ENCODE measurements at places on chromosomes 5 and 9.

GRCh38 chr9:87672586-87672985, 53.3 kb upstream of the CTSL start:
- DNase-seq: no peak

- no peak for DNase-seq
Measured at GRCh38 chr9:121826711-121827110, 175.3 kb downstream of the DAB2IP start.

DNA sequence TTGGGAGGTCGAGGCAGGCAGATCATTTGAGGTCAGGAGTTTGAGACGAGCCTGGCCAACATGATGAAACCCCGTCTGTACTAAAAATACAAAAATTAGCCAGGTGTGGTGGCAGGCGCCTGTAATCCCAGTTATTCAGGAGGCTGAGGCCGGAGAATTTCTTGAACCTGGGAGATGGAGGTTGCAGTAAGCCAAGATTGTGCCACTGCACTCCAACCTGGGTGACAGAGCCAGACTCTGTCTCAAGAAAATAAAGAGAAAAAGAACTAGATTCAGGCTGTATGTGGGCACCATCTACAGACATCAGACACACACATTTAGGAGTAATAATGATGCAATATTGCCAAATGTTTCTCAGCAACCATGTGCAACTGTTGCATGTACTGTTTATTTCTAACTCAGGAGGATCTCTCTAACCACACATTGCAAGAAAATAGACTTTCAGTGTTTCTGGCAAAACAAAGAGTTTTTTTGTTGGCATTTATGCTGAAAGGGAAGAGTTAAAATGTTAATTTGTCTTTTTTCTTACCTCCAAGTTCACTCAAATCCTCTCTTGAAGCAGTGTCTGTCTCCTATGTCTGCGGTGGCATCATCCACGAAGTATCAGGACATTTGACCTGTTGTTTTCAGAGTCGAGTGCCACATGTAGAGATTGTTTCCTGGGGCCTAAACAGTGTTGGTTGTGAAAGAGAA, 5.1 kb upstream of the ORM1 start:
- peak; percentile 70 for DNase-seq

- no peak for DNase-seq
Measured at GRCh38 chr9:135077497-135078200, 9.8 kb upstream of the OLFM1 start.
